ENCODE measurements at places on chromosomes 1 and 21. TPM values are rescaled to one million over a fixed set of nuclear protein-coding genes. Genes with fewer than 3 reads are reported as not detected.
A peak's percentile ranks its signal among the peaks of the same experiment; 100 is the strongest.

DNA sequence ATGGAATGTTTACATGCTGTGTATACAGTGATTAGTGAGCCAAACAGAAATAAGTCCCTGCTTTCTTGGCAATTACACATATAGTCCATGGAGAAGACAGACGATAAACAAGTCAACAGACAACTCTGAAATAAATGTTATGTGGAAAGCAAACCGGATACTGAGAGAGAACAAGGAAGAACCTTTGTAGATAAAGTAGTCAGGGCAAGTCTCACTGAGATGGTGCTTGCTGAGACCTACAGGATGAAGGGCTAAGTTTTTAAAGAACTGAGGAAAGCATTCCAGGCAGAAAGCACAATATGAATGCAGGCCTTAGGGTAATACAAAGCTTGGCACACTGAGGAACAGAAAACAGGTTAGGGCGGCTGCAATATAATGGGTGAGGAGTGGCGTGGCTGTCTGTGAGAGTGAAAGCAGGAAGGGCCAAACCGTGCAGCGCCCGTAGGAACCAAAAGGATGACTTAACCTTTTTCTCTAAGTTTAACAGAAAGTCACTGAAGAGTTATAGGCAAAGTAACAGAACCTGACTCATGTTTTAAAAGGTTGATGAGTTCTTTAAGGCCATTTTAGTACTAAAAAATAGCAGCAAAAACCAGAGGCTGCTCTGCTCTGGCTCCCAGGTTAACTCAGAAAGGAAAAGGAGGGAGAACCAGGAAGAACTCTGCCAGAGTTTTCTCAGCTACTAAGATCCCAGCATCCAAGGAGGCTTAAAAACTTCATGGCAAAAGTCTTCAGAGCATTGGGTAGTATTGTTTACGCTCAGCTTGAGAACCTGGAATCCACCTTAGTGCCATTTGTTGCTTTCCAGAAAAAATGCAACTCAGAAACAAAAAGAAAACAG, 8.7 kb upstream of the TTF2 start:
- H3K27ac ChIP-seq = peak overlapping the region; percentile 16
- H3K4me1 ChIP-seq = no peaks in the 10 kb centered on the region
- no peaks in the 10 kb centered on the region for H3K27me3 ChIP-seq
- DNase-seq = no peak
- H3K4me3 ChIP-seq = no peak overlapping the region

GRCh38 chr1:232059726-232060374, 433.3 kb downstream of the DISC1 start:
- DNase-seq = no peak
- H3K27me3 ChIP-seq = no peaks in the 10 kb centered on the region
- no peak overlapping the region for H3K27ac ChIP-seq
- no peaks in the 10 kb centered on the region for H3K36me3 ChIP-seq
- no peak overlapping the region for H3K4me3 ChIP-seq
- H3K4me1 ChIP-seq = no peaks in the 10 kb centered on the region

DNA sequence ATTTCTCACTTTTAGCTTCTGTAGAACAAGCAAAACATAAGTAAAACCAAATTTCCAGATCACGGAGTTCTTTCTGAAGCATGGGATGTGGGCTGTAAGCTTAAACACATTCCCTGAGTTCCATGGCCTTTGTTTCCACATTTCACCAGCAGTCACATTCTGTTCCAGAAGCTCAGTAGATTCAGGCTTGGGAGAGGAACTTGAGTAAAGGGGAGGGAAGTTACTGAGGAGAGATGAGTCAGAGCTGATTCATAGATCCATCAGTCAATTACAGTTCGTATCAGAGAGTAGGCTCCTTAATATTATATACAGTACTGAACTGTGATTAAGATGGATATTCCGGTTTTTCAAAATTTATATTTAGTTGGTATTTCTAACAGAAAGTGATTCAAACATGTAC, 614.3 kb downstream of the NCAM2 start:
- H3K4me3 ChIP-seq = no peak overlapping the region
- H3K4me1 ChIP-seq = no peaks in the 10 kb centered on the region
- DNase-seq = no peak
- no peaks in the 10 kb centered on the region for H3K27me3 ChIP-seq
- H3K36me3 ChIP-seq = no peaks in the 10 kb centered on the region

Gene S100A8
- total RNA-seq = 0.42 TPM

Gene TNFRSF18
- total RNA-seq = 0.27 TPM

GRCh38 chr1:105730701-105731100, 1325.8 kb upstream of the PRMT6 start:
- H3K4me1 ChIP-seq = no peaks in the 10 kb centered on the region
- no peak overlapping the region for H3K4me3 ChIP-seq
- H3K27ac ChIP-seq = no peak overlapping the region
- no peak for DNase-seq

Gene MEGF6
- total RNA-seq = 0.40 TPM

GRCh38 chr1:31064718-31065309, 703 bp downstream of the PUM1 start:
- peaks cover 27% of the 10 kb centered on the region for H3K36me3 ChIP-seq
- no peaks in the 10 kb centered on the region for H3K27me3 ChIP-seq
- H3K4me1 ChIP-seq = peaks cover 15% of the 10 kb centered on the region
- peak overlapping the region; percentile 89 for H3K4me3 ChIP-seq
- peak; percentile 59 for DNase-seq

GRCh38 chr1:10950316-10951172, 61.9 kb upstream of the TARDBP start:
- no peak for DNase-seq
- no peaks in the 10 kb centered on the region for H3K36me3 ChIP-seq
- H3K27ac ChIP-seq = no peak overlapping the region

- H3K27ac ChIP-seq = no peak overlapping the region
- H3K36me3 ChIP-seq = peaks cover 41% of the 10 kb centered on the region
- H3K27me3 ChIP-seq = no peaks in the 10 kb centered on the region
- DNase-seq = no peak
These were observed 30.1 kb upstream of the PLEKHG5 start for GRCh38 chr1:6521536-6521935.
